ENCODE measurements at places on chromosomes 11 and 22.
A peak's percentile ranks its signal among the peaks of the same experiment; 100 is the strongest.

DNA sequence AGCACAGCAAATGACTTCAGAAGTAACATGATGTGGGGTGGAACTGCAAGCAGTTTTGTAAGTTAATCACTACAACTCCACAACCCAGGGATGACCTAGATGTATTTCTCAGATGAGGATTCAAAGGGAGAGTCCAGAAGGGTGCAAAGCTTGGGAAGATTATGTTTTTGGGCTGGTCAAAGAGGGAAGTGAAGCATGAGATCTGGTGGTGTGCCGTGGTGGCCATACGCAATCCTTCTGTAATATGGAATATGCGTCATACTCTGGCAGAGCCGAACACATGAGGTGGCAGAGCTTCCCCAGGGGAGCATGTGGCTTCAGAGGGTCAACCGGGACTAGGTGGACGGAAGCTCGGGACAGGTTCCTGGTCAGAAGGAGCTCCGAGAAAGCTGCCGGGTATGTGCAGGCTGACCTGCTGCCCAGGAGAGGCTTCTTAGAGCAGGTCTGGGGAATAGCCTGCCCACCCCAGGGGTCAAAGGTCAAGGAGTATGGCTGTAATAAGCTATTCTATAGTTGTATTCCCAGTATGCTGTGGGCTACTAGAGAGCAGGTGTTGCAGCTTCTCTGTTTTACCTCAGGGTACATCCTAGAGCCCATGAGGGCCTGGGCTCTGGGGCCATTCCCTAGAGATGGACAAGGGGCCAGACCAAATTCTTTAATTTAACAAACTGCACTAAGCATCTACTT lies 70.1 kb upstream of the PHOX2A start:
- no peak for DNase-seq

DNA sequence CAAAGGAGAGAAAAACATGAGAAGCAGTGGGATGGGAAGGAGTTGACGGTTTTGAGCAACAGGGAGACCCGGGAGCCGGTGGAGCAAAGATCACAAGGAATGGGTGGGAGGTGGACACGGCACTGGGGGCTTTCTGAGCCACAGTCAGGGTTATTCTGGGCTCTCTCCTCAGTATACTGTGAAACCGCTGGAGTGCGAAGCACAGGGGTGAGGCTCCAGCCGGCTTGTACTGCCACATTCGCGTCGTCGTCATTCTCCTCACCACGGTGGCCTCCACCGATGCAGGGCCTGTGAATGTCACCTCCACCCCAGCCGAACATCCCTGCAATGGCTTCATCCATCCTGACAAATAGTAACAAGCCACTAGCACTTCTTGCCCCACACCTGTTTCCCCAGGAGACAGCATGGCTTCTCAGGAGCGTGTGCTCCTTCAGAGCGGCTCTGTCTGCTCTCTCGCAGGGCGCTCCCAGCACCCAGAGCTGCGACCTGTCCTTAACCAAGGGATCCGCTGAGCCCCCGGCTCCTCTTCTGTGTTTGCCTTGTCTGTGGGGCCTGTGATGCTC lies 1165.3 kb downstream of the TBC1D22A start:
- no peak for DNase-seq

- no peak for DNase-seq
Measured at GRCh38 chr22:25413620-25414019, 150.9 kb upstream of the GRK3 start.

GRCh38 chr11:28582506-28582905 lies 474.3 kb downstream of the METTL15 start:
- DNase-seq = no peak

GRCh38 chr11:116888024-116888423 lies 50.6 kb upstream of the APOA1 start:
- DNase-seq = no peak

DNA sequence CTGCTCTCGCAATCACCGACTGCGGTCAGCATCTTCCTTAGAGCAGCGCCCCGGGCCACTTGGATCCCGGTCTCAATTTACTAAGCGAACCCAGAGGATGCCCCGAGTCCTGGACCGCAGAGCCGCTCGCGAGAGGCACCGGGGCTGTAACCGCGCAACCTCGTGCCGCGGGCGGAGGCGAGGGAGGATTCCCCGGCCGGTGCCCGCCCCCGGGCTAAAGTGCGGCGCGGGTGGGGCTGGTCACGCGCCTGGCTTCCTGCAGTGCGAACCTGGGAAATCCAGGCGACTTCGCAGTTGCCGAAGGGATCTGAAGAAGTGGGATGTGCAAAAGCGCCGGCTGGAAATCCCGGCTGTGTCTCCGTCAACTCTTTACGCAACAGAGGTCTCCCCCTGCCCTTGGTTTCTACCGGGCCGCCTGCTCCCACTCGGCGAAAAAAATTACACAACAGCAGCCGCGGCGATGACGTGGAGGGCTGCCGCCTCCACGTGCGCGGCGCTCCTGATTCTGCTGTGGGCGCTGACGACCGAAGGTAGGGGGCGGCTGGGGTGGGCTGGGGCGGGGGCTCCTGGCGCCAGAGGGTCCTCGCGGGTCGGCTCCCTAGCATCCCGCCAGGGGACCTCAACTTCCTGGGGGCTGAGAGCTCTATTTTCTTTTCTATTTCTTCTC lies at the start of gene NCR3LG1:
NCR3LG1 (plus strand) TSS at position 291 of the 667 bp plus-strand sequence; CDS start at position 461, 170 bp downstream.
- DNase-seq = peak; percentile 44

GRCh38 chr11:46382646-46383403 lies 1.4 kb downstream of the MDK start:
- peak; percentile 27 for DNase-seq

DNA sequence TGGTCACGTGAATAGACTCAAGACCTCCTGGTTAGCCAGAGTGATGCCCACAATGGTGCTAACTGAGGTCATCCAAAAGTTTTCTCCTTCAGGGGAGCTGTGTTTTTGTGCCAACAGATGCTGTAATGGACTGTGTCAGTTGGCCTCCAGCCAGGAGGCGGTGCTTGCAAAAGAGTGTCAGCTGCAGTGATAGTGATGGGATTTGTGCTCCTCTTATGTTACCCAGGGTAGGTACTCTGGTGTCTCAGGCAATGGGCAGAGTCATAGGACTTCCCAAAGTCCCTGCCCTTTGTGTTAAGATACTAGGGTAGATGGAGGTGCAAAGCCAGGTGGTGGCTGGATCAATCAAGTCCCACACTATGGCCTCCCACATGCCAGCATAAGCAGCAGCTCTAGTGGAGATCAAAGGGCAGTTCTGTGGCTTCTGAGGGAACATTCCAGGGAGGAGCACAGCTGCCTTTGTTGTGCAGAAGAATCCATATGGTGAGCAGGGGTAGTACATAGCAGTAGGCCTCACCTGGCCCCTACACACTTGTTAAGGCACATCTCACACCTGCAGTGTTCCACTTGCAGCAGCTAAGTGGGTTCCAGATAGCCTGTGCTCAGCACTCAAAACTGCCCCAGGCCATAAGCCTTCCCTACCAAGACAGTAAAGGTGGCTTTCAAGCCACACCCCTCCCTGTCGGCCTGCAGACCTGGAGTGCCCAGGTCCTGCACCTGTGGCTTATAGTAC lies 9.4 kb upstream of the FANCF start:
- DNase-seq = no peak

GRCh38 chr11:96328395-96329010 lies 14.5 kb downstream of the MAML2 start:
- no peak for DNase-seq

GRCh38 chr22:24948356-24949202 lies 2.1 kb upstream of the LHFPL7 start:
- DNase-seq = no peak

DNA sequence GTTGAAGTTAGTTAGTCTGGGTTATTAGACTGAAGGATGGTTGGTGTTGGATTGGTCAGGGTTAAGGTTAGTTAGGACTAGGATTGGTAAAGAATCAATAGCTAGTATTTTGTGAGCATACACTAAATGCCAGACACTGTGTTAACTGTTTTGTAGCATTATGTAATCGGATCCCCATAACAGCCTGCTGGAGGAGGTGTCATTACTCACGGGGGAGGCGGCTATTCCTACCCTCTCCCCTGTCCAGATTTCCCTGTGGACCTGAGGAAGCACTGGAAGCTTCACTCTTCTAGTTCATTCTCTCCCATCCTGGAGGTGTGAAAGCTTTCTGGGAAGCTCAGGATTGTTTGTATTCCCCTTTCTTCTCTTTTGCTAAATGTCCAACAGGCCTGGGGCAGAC lies 40.5 kb upstream of the KCNJ11 start:
- DNase-seq = no peak

DNA sequence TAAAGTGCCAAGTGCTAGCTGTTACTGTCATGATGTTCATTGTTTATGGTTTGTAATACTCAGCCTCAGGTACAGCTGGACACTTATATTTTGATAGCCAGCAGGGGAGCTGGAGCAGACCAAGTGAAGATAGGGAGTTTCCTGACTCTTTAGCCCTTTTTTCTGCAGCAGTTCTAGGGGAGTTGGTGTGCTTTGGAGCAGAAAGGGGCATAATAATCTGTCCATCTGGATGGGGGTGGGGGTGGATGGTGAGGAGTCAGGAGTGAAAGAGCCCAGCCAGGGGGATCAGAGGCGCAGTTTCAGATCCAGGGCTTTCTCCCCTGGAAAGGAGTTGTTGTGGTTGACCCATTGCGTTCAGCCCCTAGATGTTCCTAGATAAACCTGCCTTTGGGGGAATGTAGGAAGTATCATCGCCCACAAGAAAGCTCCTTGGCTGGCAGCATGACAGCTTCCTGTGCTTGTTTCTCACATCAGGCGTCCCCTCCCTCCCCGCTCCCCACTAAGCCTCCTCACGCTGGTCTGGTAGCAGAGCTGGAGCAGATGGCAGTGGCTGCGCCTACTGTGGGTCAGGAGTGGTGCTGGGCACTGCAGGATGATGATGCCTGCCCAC lies 41.9 kb downstream of the MED15 start:
- DNase-seq = no peak
